Occipital lobe (tissue), 3 donors: ENCODE measurements at places on chromosomes 11 and 22. TPM values are rescaled to one million over a fixed set of nuclear protein-coding genes. Genes with fewer than 3 reads are reported as not detected.

DNA sequence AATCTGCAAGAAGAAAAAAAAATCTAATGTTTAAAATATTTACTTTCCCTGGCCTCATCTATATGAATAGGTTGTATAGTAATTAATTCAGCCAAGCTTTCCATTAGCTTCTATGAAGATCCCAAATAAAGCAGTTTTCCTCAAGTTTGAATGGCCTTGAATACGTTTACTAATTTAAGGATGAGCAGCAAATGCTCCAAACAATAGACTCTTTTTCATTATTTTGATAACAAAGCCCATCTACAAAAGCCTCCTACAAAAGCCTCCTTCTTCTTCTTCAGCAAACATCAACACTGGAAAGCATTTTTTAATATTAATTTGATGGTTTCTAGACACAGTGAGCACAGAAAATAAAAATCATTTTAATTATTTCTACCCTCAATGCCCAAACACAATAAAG lies 1130.3 kb upstream of the CNTN5 start:
- no peak for DNase-seq

GRCh38 chr11:117910941-117911655 lies 18.1 kb downstream of the TMPRSS13 start:
- DNase-seq, result no peak

DNA sequence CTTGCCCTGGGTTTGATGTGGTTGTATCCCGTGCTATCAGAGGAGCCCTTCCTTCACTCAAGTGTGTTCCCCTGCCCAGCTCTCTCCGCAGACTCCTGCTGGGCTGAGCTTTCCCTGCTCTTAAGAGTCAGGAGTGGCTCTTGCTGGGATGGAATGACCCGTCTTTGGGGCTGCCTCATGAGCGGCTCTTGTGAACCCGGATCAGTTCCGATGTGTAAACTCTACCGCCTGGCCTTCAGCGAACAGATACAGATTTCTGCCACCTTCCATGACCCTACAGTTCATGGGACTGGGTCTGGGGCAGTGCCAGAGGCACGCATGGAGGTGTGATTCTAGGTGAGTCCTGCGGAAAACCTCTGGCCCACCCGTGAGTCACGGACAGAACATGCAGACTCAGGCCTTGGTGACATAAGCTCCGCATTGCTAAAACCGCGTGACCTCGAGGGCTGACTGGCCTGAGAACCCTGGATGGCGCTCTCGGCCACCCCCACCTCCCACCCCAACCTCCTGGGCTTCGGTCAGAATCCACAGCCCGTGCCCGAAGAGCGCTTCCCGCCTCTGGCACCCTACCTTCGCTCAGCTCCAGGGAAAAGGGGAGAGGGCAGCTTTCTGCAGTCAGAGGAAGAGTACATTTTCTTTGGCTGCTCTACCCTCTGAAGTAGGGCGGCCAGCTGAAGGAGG lies 1.3 kb upstream of the ZBTB16 start:
- no peak for DNase-seq

- DNase-seq, result no peak
Measured at GRCh38 chr11:64718780-64719124, 4.2 kb downstream of the NRXN2 start.

GRCh38 chr11:119115484-119116234 lies 5.7 kb upstream of the HINFP start:
- no peak for DNase-seq

DNA sequence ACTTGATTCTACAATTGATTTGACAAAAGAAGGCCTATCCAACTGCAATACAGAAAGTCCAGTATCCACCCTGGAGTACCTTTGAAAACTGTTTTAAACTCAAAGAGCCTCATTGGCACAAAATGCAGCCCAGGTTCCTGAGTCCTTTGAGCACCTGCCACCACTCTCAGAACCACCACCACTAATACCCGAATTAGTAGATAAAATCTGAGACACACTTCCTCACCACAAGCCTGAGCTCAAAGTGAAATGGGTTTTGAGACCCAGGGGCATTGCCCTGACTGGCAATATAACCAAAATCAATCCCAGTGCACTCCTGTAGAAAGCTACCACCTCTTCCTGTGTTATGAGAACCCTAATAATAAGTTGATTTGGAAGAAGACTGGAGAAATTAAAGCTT lies 215.7 kb downstream of the CSNK2A3 start:
- no peak for DNase-seq

DNA sequence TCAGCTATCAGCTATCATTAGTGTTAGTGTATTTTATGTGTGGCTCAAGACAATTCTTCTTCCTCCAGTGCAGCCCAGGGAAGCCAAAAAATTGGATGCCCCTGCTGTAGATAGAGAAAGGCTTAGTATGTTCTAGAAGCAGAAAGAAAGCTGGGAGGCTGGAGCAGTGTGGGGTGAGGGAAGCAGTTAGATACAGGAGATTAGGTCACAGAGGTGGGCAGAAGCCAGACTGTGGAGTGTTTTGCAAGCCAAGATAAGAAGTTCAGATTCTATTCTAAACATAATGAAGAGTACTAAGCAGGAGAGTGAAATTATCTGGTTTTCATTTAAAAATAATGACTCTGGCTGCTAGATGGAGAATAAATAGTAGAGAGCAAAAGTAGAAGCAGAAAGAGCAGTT lies 381.7 kb downstream of the DCDC1 start:
- DNase-seq, result no peak

- peak; percentile 34 for DNase-seq
Measured at GRCh38 chr11:12692229-12693075, 18.2 kb downstream of the TEAD1 start.

DNA sequence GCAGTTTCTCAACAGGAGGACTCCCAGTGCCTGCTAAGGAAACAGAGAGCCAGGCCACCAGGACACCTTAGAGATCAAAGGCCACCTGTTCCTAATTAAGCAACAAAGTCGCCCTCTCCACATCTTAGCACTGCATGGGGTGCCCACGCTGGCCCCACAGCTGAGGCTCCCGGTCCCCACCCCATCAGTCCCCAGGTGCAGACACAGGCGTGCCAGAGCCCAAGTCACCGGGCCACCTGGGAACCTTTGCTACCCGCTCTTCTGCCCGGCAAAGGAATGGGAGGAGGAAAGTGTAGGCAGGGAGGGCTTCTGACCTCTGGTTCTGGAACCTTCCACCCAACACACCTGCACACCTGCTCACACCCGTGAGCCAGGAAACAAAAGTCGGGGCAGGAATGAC lies 85.5 kb upstream of the PRR5 start:
- no peak for DNase-seq

GRCh38 chr11:63767565-63768236 lies 874 bp downstream of the ZFTA start:
- peak; percentile 65 for DNase-seq

DNA sequence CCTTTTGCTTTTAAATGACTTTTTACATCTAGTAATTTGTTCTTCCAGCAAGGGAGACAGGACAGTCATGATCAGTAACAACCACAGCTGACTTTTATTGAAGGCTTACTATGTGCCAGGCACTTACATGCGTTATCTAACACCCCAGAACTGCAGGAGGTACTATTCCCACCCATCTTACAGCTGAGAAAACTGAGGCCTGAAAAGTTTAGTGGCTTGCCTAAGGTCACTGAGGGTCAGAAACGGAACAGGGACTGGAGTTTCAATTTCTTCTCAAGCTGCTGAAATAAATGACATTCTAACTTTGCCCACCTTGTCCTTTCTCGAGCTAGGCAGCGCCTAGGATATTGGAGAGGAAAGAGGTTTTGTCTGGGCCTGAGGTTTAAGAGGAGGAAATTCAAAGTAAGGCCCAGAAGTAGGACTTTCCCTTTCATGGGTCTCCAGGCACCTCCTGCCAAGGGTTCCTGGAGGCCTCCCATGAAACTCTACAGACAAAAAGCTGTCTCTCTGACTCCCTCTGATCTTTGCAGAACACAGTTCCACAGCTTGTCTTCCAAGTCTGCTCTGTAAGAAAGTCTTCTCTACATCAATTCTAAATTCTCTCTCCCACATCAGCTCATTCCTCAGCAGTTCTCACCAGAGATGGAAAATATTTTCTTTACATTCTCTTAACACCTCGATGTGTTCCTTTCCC lies 102.2 kb downstream of the NAT10 start:
- no peak for DNase-seq

- DNase-seq, result peak; percentile 98
Measured at GRCh38 chr22:41543854-41544670, at the start of gene POLR3H. TSS of gene POLR3H (minus strand) at chr22:41544470. CDS start at chr22:41544101, 369 bp downstream.

- DNase-seq, result no peak
Measured at GRCh38 chr11:26142891-26143290, 189.0 kb upstream of the ANO3 start.

DNA sequence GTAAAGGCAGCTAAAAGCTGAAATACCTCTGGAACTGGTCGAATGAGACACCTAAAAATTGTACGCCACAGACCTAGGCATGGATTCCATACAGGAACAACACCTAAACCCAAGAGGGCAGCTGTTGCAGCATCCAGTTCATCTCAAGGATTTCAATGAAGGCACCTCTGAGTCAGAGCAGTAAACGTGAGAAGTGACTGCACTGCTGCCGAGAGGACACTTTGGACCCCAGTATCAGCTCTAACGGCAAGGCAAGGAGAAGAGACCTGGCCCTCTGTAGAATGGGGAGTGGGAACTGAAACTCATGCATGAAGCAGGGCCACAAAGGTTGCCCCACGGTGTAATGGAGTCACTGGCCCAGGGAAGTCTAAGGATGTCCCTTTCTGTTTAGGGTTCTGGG lies 23.9 kb downstream of the MAP6 start:
- DNase-seq, result no peak

DNA sequence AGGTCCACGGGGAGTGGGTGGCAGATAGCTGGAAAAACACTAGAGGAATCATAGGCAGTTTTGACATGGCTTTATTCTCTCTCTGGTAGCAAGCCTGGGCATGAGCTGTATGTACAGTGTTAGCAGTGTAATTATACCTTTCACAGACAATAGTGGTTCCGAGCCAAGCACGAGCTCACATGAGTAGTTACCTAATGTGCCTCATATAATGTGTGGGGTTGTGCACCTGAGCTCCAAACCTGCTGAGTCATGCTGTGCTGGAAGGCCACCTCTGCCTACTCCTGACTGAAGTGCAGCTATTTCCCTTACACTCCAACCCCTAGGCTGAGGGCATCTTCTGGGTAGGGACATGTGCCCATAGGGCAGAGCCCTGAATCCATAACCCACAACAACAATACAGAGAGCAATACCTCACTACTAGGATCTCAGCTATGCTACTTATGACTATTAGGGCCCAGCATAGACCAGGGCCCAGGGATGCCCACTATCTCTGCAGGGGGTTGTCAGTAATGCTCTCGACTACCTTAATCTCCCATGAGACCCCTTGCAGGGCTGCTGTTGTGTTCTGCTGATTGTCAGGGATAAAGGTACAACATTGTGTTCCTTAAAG lies 432.1 kb downstream of the DYNC2H1 start:
- no peak for DNase-seq

- no peak for DNase-seq
Measured at GRCh38 chr11:12094872-12095800, 15.3 kb upstream of the MICAL2 start.

- DNase-seq, result peak; percentile 37
Measured at GRCh38 chr11:17479284-17480214, 2.9 kb upstream of the ABCC8 start.

- no peak for DNase-seq
Measured at GRCh38 chr22:16847271-16847670, 22.1 kb upstream of the XKR3 start.

DNA sequence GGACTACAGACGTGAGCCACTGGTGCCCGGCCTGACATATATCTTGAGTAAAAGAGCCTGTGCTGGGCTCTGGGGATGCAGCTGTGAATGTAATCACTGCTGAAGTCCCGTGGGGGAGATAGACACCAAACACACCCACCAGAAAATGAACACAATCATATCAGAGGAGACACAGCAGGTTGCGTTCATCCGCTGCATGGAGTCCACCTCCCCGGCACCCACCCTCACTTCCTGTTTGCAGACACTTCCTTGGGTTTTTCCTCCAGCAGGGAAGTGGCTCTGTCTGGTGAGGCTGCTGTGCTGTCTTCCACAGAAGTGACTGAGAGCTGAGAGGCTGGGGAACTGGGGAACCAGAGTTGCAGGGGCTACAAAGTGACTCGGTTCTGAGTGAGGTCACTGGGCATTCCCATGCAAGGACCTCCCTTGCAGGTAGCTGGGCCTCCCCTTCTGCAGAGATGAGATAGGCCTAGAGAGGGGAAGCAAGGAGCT lies 7.2 kb downstream of the MICALL1 start:
- no peak for DNase-seq

DNA sequence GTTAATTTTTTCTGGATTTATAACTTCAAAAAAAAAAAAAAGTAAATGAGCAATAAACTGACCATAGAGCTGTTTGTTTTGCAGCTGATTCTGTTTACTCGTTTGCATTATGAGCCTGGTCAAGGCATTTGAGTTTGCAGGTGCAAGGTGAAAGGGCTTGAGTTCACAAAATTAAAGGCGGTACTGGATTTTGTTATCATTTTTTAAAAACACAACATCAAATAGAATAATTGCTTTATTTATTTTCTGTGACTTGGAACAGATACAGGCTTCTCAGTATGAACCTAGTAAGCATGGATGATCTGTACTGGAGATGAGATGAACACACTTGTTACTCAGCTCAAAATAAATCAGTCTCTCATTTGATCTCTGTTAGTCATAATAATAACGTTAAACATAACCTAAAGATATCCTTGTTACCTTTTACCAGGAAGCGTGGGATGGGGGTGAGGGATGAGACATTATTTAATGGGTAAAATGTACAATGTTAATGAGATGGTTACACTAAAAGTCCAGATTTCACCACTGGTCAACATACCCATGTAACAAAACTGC lies 137.8 kb downstream of the LUZP2 start:
- no peak for DNase-seq

GRCh38 chr11:129955282-129955681 lies 47.4 kb downstream of the PRDM10 start:
- DNase-seq, result no peak

DNA sequence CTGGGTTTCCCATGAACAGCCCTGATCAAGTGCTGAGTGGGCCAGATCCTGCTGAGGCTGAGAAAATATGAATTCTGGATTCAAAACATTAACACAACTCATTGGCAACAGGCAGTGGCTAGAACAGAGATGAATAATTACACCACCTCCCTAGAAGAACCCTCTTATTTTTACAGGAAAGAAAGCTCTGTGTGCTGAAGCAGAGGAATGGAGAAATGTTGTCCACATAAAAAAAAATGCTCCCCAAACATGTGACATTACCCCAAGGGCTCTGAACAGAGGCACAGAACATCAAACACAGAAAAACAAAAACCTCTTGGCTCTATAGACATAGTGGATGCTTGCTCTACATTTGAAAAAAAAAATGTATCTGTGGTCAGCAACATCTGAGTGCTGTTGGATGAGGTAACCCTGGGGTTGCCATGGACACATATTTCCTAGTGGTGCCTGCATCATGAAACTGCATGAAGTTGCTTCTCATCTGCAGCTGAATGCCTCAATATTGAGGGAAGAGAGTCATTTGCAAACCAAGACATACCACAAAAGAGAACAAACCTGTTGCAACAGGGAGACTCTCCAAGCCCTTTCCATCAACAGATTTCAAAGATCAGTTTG lies 98.8 kb downstream of the SNX19 start:
- no peak for DNase-seq

The SLC25A22 gene
- total RNA-seq, result 15.0 TPM

The RCOR2 gene
- total RNA-seq, result 9.5 TPM

The BACE1-AS gene
- 5.3 TPM for total RNA-seq

The APBB1 gene
- 266 TPM for total RNA-seq

The KRTAP5-4 gene
- total RNA-seq, result not detected

The KDM2A gene
- total RNA-seq, result 37.3 TPM

The ARHGEF17 gene
- total RNA-seq, result 19.2 TPM

The MGAT3 gene
- total RNA-seq, result 24.8 TPM

The NCR3LG1 gene
- total RNA-seq, result 12.0 TPM

The PATL1 gene
- total RNA-seq, result 3.7 TPM
